ENCODE measurements at places on chromosomes 7 and 10.

GRCh38 chr7:30980751-30981150 lies 17.0 kb downstream of the GHRHR start:
- no peak for DNase-seq

- DNase-seq = no peak
These were observed 121.1 kb downstream of the CXCL12 start for GRCh38 chr10:44263771-44264170.

DNA sequence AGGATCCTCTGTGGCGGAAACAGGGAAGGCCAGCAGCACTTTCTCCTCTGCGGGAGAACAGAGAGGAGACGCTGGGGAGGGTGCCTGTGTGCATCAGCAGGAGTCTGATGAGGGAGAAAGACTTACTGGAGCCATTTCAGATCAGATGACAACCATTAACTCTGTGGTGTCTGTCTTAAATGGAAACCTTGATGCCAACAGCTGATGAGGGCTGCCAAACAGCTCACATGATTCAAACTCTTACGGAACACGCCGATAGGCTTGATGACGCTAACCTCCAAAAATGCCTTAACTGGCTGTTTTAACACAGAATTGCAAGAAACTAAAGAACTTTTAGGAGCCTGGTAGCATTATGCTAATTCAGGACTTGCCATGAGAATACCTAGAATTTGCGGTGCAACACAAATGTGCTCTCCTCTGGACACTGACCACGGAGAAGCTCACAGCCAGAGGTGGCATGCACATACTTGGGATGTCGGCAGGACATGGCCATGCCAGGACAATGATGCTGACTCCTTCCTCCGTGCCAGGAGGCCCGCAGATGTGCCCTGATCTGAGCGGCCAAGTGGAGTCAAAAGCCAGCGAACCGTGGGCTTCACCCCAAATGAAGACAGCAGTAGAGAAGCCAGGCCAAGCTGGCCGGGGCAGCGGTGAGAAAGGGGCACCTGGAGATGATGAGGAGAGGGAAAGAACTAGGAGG lies 154.9 kb downstream of the ZMYND11 start:
- DNase-seq = no peak

DNA sequence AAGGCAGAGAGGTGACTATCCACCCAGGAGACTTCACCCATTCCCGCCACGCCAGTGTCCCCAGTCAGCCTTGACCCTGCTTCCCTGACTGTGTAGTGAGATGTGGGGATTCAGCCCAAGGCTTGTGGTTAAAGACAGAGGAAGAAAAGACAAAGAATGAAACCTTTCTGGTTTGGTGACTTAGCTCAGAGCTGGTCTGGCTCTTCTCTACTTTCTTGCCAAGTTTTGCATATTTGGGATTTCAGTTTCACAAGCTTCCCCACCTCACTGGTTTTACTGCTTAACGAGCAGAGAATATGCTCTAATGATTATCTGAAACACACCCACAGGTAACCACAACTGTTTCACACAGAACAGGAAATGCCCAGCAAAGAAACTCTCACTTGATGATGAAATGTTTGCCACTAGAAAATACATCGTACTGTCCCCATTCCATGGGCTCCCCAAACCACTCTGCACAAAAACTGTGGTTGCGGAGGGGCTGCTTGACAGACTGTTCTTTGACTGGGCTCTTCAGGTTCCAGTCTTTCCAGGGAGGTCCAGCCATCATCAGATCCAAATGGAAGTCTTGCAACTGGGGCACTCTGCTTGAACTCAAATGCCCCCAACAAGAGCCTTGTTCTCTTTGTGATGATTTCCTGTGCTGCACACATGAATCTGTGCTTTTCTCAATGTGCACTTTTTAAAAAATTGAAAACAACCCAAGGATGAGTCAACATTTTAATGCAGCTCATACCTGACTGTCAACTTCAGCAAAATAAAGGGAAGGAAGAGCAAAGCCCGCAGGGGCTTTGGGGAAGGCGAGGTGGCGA lies 95.5 kb downstream of the CTBP2 start:
- DNase-seq = no peak

- DNase-seq = no peak
These were observed 8.8 kb downstream of the LYZL1 start for GRCh38 chr10:29297678-29298077.

DNA sequence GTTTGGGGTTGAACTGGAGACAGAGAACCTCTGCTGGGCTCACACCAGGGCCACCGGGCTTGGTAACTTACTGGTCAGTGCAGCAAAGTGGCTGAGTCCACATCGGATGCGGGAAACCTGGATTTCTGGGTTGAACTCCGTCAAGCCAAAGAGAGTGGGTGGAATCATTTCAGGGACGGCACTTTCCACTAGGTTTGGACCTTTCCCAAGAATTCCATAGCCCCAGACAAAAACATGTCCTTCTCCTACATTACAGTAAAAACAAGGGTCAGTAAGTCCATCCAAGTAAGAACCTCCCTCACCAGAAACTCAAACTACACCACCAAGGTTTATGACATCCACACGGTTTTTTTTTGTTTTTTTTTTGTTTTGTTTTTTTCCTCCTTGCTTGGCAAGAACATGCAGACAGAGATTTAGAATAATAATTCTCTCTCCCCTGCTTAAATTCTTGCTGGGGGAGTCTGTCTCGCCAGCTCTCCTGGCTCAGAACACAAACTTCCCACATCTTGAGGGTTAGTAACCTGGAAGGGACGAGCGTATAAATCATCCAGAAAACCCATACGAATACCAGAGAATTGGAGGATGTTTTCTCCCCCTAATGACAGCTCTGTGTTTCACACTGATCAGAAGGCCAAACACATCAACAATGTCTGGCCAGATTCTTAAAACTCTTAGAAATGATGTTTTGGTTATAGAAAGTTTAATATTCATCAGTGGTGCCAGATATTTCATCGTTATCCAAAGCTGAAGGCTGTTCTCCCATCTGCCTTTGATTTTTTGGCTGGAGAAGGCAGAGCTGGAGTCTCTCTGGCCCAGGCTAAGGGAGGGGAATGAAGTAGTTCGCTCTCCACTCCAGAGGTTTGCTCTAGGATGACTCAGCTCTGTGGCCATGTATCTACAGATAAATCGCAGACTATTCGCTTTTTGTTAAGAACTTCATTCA lies 17.5 kb downstream of the RCC1L start:
- DNase-seq = no peak

GRCh38 chr7:23912065-23912464 lies 202.0 kb downstream of the STK31 start:
- no peak for DNase-seq

DNA sequence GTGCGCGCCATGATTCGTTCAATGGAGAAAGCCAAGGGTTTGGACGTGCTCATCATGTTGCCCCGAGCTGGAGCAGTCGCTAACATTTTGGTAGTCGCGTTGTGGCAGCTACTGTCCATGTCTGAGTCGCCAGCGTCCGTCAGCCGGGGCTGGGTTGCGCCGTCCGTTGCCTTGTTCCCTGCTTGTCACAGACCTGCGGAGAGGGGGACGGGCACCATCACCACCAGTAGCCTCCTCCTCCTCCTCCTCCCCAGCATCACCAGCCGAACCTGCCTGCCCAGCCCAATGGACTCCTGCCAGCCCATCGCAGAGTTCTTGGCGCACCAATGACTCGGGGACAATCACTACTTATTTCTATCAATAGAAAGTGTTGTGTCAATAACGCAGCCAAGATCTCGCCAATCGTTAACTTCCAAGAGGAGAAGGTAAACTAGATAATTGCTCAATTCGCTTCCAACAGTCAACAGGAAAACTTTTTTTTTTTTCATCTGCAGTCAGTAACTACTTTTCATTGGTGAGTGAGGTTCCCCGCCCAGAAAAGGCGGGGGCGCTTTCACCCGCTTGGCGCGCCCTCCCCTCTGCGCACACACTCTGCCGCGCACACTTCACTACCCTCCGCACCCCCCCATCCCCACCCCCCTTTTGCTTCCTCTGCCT lies at the start of gene FEZF1:
TSS of gene FEZF1 (minus strand) at position 432 of the 657 bp plus-strand sequence. CDS start at position 119, 313 bp downstream.
- no peak for DNase-seq

GRCh38 chr7:94392393-94392786 lies 2.3 kb upstream of the COL1A2 start:
- DNase-seq = no peak

- DNase-seq = peak; percentile 68
These were observed 52.6 kb upstream of the FAM180A start for GRCh38 chr7:135801045-135801693.

GRCh38 chr7:27551803-27552400 lies 110.8 kb downstream of the HIBADH start:
- DNase-seq = no peak

DNA sequence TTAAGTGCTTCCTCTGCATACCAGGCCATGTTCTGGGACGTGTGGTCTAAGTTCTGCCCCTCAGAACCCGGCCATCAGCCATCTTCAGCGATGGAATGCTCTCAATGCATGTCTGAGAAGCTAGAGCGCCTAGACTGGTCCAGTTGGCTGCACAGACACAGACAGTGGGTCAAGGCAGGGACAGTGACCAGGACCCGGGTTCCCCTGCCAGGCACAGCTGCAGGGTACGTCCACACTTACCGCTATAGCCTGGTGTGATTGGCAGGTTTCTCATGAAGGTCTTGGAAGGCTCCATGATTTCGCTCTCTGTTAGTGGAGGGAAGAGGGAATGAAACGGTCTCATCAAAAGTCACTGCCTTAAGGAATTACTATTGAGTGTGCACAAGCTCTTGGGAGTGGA lies 47.3 kb downstream of the PNLIPRP2 start:
- no peak for DNase-seq

GRCh38 chr7:2870471-2870931 lies 26.4 kb upstream of the GNA12 start:
- DNase-seq = no peak

DNA sequence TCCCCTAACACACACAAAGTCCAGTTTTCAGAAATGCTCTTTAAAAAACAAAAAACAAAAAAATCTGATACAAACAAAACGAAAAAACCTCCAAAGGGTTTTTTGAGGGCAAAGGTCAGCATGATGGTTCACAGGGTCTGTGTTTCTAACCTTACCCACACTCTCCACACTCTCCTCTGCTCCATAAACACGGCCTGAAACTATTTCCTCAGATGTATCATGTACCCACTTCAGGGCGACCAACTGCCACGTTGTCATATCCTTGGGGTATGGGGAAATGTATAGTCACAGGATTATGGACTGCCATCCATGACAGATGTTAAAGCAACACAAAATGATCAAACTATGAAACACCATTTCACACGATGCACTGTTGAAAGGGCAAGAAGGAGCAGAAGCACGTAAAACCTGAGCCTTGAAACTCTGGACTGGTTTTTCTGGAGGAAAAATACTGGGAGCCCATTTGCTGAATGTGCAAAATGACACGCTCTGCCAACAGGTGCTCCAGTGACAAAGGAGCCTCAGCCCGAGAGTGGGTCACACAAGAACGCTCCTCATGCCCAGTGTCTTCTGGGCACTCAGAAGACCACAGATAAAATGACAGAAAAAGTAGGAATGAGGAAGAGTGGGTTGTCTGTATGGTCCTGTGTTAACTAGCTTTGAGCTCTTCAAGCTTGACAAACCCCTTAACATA lies 15.8 kb downstream of the NAPEPLD start:
- peak; percentile 10 for DNase-seq

All from hematopoietic multipotent progenitor cell treated with erythropoietin and hydrocortisone succinate and interleukin-3 and kit ligand, for 17 days (in vitro differentiated cells).